ENCODE measurements at places on chromosomes 13 and 19.

GRCh38 chr19:55777528-55777927 lies 8.6 kb downstream of the RFPL4AL1 start:
- DNase-seq = peak; percentile 12

GRCh38 chr13:66528180-66528579 lies 702.0 kb downstream of the PCDH9 start:
- DNase-seq = no peak

GRCh38 chr13:88074794-88075510 lies 403.8 kb downstream of the SLITRK5 start:
- DNase-seq = peak; percentile 33

DNA sequence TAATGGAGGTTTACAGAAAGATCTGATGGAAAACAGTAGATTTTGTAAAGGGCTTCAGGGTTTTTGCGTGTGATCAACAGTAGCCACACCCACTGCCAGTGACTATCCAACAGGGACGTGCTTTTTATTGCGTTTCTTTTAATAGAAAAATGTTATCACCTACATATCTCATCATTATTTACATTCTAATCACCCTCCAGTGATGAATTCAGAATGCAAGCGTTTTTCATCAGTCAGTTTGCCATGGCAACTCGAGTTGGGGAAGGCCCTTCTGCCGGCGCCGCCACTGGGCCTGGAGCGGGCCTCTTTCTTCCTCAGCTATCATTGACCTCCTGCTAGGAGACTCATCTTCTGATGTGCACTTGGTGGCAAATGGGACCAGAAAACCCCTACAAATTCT lies 90.3 kb upstream of the TMTC4 start:
- DNase-seq = no peak

GRCh38 chr13:77388944-77389624 lies 62.2 kb upstream of the MYCBP2 start:
- no peak for DNase-seq

DNA sequence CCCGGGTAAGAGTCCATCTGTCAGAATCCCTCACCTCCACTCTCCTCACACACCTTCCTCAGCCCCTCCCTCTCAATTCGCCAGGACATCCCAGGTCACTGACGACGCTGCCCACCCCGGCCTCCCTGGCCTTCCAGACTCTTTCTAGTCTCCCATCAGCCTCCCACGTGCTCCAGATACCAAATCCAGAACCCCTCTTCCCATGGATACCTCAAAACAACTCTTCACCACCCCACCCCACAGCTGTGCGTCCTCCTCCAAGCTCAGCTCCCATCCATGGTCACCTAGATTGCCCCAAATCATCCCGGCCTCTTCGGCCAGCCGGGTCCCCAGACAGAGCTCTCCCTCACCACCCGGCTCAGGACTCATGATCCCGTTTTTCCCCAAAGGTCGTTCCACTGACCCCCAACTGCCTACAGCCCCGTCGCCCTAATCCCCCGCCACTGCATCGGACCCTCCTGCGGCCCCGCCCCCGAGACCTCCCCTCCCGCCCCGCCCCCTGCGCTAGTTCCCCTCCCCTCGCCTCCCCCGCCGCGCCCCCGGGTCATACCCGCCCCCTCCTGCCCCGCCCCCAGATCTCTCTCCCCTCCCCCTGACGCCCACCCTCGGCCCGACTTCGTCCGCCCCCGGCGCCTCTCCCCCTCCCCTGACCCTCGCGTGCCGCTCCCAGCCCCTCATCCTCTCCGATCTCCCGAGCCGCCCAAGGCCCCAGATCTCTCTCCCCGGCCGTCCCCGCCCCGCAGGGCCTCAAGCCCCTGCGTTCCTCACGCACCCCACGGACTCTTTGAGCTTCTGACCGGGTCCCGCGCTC lies 546 bp downstream of the UBXN6 start:
- peak; percentile 75 for DNase-seq

GRCh38 chr19:58563034-58563573 lies 4.7 kb upstream of the UBE2M start:
- DNase-seq = peak; percentile 57

- DNase-seq = no peak
Observed at GRCh38 chr13:100519626-100520025, 69.0 kb downstream of the GGACT start.

GRCh38 chr13:90201676-90202460 lies 1145.6 kb upstream of the MIR17HG start:
- DNase-seq = no peak

GRCh38 chr13:33838647-33839046 lies 20.7 kb downstream of the RFC3 start:
- no peak for DNase-seq
